ENCODE measurements at places on chromosomes 12 and 14.

GRCh38 chr12:19058235-19059021 is 71.1 kb upstream of the PLEKHA5 start:
- no peak for DNase-seq

GRCh38 chr12:128353301-128353700 is 86.3 kb downstream of the TMEM132C start:
- DNase-seq = no peak

DNA sequence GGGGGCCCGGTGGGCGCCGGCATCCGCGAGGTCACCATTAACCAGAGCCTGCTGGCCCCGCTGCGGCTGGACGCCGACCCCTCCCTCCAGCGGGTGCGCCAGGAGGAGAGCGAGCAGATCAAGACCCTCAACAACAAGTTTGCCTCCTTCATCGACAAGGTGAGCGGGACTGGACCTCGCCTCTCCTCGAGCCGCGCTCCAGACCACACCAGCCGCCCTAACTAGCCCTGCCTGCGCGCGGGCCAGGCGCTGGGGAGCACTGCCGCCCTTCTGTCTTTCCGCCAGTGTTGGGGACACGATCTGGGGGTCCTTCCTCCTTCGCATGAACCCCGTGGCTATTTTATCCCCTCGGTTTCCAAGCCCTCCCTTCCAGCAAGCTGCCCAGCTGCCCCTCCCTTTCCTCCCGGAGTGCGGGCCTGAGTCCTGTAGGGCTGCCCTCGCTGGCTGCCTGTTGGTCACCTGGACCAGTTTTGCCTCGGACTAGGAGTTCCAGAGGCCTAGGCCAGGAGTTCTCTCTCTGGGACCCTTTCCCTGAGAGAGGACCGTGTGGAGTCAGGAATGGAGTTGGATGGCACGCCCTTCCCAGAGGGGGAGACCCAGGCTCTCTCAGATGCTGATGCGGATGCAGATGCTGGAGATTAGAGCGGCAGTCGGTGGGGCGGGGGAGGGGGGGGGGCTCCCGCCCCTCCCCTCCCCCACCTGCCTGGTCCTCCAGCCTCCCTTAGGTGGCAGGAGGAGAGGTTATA is 592 bp downstream of the KRT7 start:
- no peak for DNase-seq

DNA sequence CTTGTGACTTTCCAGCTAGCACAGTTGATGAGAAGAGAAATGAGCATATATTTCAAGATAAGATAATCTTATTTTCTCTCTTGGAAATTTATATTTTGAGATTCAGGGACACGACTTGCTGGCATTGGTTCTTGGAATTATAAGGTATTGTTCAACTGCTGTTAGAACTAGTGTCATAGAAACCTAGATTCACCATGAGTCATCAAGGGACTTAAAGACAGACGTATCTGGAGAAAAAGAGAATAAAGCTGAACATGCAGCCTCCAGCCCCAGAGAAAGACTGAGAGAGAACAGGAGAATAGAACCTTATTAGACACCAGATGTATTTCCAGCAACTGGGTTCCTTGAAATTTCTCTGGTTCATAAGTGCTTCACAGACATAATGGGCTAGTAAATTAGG is 194.4 kb upstream of the PPFIA2 start:
- DNase-seq = peak; percentile 23

DNA sequence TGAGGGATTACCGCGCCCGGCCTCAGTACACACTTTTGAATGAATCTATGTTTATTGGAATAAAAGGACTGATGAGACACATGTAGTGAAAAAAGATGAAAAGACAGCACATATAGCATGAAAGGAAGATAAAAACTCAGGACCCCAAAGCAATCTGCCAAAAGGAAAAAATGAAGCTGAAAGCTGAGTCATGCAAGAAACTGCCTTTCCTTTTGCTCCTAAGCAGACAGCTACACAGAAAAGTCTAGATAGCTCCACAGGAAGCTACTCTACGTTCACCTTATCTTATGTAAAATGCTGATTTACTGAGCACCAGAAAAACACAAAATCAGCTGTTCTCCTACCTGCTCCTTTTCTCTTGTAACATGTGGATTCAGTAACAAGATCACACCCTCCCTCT is 128.4 kb downstream of the NTF3 start:
- no peak for DNase-seq

Measured in CD14-positive monocyte (primary cell).